ENCODE measurements at places on chromosomes 12 and 14.

DNA sequence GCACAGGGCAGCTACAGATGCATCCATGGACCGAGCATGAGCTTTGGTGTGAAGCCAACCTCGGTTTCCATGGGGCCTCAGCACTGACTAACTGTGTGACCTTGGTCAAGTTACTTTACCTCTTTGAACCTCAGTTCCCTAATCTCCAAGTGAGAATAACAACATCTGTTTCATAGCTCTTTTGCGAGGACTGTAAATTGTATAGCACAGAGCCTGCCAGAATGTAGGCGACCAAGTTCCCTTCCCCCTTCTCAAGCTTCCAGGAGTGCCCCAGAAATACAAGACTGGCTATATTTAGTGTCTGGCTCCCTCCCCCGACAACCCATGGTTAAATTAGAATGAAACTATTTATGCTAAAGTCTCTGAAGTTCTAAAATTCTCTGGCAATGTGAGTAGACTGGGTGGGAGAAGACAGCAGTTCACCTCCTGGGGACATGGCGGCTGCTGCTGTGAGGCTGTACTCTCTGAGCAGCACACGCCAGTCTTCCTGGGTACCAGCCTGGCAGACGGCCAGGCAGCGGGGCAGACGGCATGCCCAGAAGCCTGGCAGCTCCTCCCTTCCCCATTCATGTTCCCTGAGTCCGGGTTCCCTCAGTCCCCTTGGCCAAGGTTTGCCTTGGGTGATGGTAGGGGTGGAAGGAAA, 22.0 kb upstream of the TMED10 start:
- no peak for DNase-seq

DNA sequence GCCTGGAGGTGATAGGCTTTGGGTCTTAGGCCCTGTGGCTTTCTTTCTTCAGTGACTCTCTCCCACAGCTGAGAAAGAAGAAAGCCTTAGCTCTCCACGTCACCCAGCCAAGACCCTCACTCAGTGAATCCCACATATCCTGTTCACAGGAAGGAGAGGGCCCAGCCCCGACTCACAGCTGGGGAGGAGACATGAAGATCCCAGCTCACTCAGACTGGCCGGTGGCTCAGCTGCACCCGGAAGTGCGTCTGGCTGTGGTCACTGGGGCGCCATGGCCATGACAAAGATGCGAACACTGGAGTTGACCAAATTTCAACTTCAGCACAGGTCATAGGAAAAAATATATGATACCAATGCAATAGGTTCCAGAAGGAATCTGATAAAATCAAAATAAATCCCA, 14.2 kb downstream of the DLK1 start:
- DNase-seq = no peak

DNA sequence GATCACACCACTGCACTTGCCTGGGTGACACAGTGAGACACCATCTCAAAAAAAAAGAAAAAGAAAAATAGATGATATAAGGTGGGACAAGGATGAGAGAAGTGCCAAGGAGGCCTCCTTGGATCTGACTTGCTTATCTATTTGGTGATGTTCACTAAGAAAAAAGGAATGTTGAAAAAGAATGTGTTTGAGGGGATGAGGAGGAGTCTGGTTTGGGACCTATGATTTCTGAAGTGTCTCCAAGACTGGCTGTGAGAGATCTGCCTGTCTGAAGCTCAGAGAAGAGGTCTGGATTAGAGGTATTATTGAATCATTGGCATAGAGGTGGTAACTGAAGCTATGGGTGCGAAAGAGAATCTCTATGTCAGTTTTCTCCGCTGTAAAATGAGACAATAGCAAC, 42.8 kb downstream of the BCAT1 start:
- no peak for DNase-seq

GRCh38 chr12:44968965-44969364, 81.9 kb downstream of the DBX2 start:
- no peak for DNase-seq

DNA sequence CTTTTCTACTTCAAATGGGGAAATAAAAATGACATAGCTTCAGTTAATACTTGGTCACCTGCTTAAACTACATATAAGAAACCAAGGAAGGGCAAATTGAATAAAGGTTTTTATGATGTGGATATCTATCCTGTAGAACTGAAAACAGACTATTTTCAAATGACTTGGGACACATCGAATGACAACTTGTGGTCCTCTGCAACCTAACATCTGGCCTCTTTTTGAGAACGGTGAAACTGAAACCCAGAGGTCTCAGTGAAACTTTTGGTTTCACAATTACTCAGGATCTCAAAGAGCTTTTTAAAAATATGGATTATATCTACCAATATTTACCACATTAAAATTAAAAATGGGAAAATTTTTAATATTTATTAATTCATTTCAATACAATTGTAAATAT, 65.2 kb downstream of the PPP2R5E start:
- DNase-seq = no peak

- DNase-seq = no peak
Observed at GRCh38 chr12:580813-581212, 82.4 kb downstream of the NINJ2 start.

GRCh38 chr14:68363843-68364767, 428.8 kb downstream of the ZFP36L1 start:
- DNase-seq = no peak

- DNase-seq = no peak
Observed at GRCh38 chr14:51680031-51680430, 28.3 kb downstream of the FRMD6 start.

GRCh38 chr12:8596561-8596960, 16.1 kb downstream of the AICDA start:
- DNase-seq = no peak

- DNase-seq = no peak
Observed at GRCh38 chr14:89787525-89787924, 167.0 kb downstream of the EFCAB11 start.

GRCh38 chr14:95497561-95498011, 18.9 kb downstream of the SYNE3 start:
- no peak for DNase-seq

DNA sequence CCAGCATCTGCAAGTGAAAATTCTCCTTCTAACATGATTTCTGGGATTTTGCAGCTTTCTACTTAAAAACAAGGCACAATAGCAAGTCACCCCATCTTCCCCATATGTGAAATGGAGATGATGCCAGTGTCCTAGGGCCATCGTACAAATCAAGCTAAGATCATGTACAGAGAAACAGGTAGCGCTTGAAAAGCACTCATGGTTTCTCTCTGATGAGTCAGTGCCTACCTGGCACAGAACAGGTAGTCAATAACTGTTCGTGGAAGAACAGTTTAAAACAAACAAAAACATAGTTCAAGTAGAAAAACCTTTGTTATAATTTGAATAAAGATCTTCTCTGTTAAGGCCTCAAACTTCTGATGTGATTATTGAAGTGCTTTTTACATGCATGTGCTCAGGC, 46.9 kb downstream of the RAD52 start:
- DNase-seq = no peak

GRCh38 chr14:89957376-89957775, 1.6 kb downstream of the TDP1 start:
- DNase-seq = no peak

- no peak for DNase-seq
Observed at GRCh38 chr12:91261820-91262676, 79.4 kb upstream of the DCN start.

GRCh38 chr14:74599946-74600345, 12.1 kb downstream of the LTBP2 start:
- no peak for DNase-seq

DNA sequence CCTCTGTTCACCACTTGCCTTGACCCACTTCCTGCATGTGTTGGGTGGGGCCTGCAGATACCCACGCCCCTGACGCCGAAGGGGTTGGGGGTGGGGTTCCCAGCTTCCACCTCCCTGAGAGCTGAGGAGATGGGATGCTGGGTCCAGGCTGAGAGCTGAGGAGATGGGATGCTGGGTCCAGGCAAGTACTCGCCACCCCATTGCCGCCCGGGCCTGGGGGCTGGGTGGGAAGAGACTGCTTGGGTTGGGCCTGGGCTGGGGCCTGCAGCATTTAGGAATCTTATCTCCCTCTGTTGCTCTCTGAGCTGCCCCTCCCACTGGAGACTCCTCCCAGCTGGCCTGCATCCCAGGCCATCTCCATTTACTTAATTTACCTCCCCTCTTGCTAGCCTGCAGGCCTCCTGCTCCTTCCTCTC, 17.4 kb downstream of the TEAD4 start:
- DNase-seq = no peak

- DNase-seq = no peak
Observed at GRCh38 chr14:24249230-24250021, 7.0 kb upstream of the TINF2 start.

- no peak for DNase-seq
Observed at GRCh38 chr12:24499151-24500146, 449.5 kb downstream of the BCAT1 start.

DNA sequence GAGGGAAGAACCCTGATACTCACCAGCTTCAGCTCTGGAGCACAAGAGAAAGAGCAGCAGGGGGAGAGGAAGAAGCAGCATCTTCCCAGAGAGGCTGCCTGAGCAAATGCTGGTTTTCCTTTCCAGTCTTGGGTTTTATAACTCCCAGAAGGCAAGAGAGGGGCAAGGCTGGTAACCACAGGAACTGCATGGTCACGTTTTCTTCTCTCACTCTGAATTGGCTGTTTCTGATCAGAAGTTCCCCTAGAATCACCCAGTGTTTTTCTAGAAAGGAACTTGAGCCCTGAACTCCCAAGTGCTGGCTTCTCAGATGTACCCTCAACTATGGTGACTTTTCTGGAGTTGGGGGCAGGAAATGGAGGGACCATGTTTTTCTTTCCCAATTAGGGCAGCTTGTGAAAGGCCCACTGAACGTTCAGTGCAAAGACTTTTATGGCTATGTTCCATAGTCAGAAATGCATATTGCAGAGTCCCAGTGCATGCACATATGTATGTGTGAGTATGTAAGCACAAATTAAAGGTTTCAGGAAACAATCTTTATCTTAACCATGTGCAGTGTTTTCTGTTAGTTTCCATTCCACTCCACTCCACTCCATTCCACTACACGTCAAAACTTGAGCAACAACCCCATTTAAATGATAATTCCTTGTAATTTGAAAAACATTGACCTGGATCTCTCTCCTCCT, at the start of gene CMA1:
Gene CMA1, minus strand, starts transcription at position 111 of the 686 bp plus-strand sequence. Its CDS starts 30 bp downstream, at position 81.
- DNase-seq = no peak

GRCh38 chr12:59459966-59460660, 135.7 kb upstream of the SLC16A7 start:
- no peak for DNase-seq

GRCh38 chr14:34078117-34078743, 127.4 kb upstream of the EGLN3 start:
- no peak for DNase-seq

- no peak for DNase-seq
Observed at GRCh38 chr14:59147007-59147406, 41.5 kb upstream of the DAAM1 start.

DNA sequence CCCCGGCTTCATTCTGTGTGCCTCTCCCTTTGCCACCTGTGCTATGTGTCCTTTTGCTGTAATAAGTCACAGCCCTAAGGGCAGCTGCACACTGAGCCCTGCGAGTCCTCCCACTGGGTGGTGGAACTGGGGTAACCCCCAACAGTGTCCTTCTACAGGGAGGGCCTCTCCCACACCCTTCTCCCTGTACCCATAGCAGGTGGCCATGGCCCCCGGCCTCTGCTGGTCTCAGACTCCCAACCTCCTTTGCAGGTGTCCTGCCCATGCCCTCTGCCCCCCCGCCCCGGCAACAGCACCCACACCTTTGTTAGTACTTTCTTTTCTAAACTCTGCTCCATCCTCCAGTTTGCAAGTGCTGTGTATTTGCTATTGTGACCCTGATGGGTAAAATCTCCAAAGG, 171.8 kb downstream of the PIWIL1 start:
- no peak for DNase-seq

DNA sequence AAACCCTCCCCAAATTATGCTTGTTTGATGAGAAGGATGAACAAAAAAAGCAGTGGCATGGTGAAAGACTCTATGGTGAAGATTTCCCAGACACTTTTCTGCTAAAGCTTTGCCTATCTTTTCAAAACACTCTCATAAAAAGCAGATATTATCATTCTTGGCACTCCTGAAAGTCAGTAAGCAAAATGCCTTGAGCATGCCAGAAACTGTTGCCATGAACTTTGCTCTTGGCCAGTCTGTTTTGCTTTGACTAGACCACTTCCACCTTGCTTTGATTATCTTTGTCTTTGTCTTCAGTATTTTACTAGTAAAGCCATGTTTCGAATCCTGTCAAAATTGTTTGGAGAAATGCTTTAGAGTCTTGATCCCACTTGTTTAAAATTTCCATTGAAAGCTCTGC, 110.4 kb downstream of the CNTN1 start:
- DNase-seq = no peak

- no peak for DNase-seq
Observed at GRCh38 chr12:131041216-131041967, 87.7 kb downstream of the ADGRD1 start.

DNA sequence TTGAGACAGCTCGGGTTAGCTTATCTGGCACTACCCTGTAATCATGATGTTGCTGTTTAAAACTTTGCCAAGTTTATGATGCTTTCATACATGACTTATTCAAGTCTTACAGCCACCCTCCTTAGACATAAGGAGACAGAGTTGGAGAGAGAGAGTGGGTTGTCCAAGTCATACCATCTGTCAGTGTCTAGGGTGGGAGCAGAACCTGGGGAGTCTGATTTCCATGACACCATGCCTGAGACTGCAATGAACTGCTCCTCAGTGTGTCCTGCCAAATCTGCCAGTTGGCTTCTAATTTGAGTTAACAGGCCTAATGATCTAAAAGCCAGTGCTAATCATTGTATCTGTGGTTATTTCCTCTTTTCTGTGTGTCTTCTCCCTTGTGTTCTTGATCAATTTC, 43.7 kb upstream of the PHC1 start:
- DNase-seq = no peak

DNA sequence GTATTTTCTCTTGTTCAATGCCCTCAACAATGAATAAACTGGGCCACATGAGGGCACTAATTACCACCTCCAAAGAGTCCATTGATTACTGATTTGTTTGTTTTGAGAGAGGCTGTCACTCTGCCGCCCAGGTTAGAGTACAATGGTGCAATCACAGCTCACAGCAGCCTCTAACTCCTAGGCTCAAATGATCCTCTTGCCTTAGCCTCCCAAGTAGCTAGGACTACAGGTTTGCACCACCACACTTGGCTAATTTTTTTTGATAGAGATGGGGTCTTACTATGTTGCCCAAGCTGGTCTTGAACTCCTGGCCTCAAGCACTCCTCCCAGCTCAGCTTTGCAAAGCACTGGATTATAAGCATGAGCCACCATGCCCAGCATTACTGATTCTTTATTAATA, 28.3 kb upstream of the SYCP3 start:
- no peak for DNase-seq

DNA sequence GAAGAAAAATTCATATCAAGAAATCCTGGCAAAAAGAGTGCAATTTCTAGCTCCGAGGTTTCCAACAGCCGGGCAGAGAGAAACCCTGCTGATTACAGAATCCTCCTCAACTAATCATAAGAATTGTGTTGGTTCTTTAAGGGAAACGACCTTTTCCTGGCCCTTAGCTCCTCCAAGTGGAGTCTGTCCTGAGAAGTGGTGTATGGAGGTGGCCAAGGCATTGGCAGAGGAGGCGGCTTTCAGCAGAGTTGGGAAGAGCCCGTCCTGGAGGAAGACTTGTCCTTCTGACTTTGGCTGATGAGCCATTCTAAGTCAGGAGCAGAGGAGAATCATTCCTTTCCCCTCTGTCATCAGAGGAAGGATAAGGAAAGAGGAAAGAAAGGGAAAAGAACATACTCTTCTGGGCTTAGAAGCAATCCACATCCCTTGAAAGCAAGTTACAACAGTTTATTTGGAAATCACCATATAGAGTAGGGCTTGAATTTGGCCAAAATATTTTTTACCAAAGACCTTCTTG, 46.5 kb upstream of the PTCSC3 start:
- no peak for DNase-seq

GRCh38 chr14:73753887-73754795, 40.0 kb upstream of the PNMA1 start:
- no peak for DNase-seq

- no peak for DNase-seq
Observed at GRCh38 chr12:111672822-111673381, 12.9 kb downstream of the BRAP start.
